Activated CD4-positive, alpha-beta T cell treated with anti-CD3 and anti-CD28 coated beads, Interleukin-10, Interleukin-2, amounts not matched to agents 100 ng/mL and 50 ng/mL, durations not matched to agents 16 hours and 8 hours (primary cell): ENCODE measurements at places on chromosomes 7 and 10.

DNA sequence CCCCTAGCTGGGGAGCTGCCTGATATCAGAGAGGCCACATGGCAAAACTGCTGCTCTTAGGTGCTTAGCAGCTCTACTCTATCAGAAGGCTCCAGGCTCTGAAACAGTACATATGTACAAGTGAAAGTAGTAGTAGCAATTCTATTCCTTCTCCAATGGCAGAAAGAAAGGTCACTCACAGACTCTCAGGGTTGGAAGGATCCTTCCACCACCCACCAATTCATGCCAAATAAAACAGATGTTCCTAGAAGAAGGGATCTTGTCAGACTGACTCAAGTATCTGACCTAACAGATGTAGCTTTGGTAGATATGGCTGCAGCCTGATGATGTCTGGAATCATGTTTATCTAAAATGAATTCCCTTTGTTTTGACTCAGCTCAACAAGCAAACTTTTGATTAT, 8.0 kb upstream of the ALDH18A1 start:
- DNase-seq = no peak

- DNase-seq = peak; percentile 73
Observed at GRCh38 chr10:3869036-3869435, 84.0 kb upstream of the KLF6 start.

DNA sequence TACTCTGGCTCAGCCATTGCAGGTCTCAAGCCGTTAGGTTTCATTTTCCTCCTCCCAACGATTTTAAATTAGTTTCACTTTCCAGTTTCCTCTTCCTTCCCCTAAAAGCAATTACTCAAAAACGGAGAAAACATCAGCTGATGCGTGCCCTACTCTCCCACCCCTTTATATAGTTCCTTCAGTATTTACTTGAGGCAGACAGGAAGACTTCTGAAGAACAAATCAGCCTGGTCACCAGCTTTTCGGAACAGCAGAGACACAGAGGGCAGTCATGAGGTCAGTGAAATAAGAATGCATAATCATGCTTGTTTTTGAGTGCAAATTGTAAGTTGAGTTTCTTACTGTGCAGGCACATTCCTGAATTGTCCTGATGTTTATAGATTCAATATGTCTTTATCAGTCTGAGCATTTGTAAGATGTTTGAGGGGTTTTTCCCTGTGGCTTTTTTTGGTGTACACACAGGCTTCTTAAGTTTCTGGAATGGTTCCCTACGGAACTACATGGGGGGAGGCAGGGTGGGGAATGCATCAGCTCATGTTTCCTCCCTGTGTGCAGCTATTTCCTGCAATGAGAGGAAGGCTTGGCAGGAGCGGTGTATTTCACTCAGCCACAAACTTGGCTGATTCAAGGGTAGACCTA, at the start of gene IFIT3:
Gene IFIT3 (plus strand): TSS at position 195 of the 639 bp plus-strand sequence. CDS start 77 bp downstream, at position 272.
- peak; percentile 44 for DNase-seq

- peak; percentile 63 for DNase-seq
Observed at GRCh38 chr10:23345861-23346260, 1.3 kb upstream of the C10orf67 start.

GRCh38 chr10:101450277-101451080, 96.5 kb downstream of the BTRC start:
- DNase-seq = no peak

GRCh38 chr7:108404509-108405420, 51.5 kb downstream of the NRCAM start:
- no peak for DNase-seq

DNA sequence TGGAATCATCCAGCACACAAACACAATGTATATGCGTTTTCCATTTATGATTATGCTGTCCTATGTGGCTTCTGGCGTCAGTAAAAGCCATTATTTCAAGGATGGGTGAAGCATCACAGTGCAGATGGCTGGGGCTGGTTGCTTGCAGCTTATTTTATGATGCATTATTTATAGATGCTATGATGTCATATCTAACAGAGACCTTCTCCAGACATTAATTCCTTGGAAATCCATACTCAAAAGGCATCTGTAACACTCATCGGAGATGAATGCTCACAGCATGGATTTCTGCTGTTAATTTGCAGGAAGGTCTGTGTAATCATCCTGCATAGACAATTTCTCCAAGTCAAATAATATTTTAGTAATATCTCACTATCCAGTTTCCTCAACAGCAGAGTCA, 7.2 kb downstream of the RGS10 start:
- DNase-seq = no peak

DNA sequence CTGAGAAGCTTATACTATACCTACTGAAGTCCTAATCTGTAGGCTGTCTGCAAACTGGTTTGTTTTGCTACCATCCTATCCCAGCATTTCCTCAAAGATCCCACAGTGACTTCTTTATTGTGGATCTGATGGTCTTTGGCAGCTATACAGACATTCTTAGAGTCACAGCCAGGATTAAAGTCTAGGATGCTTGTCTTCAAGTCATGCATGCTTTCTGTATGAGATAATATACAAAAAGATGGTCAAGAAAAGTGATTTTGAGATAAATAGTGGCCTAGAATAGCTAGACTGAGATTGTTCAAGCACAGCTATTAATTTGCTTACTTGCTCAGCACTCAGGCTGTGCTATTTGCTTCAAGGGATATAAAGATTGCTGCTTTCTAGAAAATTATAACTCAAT, 454.4 kb downstream of the AUTS2 start:
- no peak for DNase-seq

DNA sequence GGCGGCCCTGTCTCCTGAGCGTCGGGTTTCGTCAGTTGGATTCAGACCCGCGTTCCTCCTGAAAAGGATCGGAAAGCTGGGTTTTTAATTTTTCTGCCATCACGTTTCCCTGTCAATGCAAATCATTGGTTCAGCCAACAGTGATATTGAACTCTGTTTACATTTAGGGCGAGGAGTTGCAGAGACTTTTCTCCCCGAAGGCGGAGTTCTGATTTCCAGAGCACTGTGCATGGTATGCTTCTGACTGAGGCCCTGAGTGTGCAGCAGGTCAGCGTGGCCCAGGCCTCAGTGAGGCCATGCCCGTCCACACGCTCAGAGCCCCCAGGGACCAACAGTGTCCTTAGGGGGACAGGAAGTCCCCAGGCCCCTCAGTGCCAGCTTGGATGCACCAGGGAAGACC, 27.1 kb downstream of the NKX6-2 start:
- DNase-seq = no peak

GRCh38 chr10:1126461-1126860, 70.3 kb downstream of the WDR37 start:
- DNase-seq = no peak

GRCh38 chr10:60809157-60809556, 30.9 kb downstream of the CDK1 start:
- DNase-seq = no peak

GRCh38 chr10:111148025-111148424, 71.2 kb downstream of the ADRA2A start:
- DNase-seq = no peak

- DNase-seq = no peak
Observed at GRCh38 chr7:93156884-93157283, 8.7 kb upstream of the SAMD9L start.

GRCh38 chr7:142469696-142470543, 212.1 kb upstream of the PRSS58 start:
- DNase-seq = no peak

- no peak for DNase-seq
Observed at GRCh38 chr10:113650172-113650571, 13.7 kb downstream of the NRAP start.

DNA sequence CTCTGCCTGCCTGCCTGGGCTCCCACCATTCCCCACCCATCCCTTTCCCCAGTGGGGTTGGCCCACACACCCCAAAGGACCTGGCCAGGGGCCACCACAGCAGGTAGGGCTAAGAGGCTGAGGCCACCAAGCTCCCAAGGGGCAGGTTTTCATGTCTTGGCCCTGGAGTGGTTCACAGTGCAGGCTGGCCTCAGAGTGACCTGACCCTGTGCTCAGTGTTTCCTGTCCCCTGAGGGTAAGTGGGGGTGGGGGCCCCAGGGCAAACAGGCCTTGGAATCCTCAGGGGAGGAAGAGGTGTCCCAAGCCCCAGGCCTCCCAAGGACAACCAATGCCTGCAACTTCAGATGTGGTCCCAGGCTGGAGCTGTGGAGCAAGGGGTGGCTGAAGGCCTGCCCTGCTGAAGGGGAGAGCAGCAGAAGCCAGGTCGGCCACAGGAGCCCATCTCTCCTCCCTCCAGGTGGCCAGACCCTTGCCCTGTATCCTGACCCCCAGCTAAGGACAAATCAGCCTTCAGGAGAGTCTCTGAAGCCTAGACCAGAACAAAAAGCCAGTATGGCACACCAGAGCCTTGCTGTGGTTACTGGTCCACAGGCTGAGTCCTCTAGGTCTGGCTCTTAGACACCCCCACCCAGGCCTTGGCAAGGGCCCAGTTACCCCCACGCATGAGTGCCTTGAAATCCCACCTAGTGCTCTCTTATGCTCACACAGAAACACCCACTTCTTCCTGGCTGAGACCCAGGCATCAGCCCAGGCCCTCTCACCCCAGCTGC, 27.6 kb downstream of the POLL start:
- no peak for DNase-seq

DNA sequence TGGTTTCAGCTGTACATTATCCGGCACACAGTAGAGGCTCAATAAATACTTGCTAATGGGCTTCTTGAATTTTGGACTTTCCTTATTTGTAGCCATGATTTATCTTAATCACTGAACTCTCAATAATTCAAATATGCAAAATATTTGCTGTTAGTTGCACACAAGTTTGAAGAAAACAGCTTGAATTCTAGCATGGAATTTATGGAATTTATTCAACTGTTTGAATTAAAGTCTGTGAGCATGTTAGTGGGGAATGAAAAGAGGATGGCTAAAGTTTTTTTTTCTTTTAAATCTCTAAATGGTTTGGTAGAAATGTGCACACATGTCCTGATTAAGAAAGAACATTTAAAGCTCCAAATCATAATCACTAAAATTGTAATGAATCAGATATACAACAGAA, 42.5 kb downstream of the SIRT1 start:
- no peak for DNase-seq

DNA sequence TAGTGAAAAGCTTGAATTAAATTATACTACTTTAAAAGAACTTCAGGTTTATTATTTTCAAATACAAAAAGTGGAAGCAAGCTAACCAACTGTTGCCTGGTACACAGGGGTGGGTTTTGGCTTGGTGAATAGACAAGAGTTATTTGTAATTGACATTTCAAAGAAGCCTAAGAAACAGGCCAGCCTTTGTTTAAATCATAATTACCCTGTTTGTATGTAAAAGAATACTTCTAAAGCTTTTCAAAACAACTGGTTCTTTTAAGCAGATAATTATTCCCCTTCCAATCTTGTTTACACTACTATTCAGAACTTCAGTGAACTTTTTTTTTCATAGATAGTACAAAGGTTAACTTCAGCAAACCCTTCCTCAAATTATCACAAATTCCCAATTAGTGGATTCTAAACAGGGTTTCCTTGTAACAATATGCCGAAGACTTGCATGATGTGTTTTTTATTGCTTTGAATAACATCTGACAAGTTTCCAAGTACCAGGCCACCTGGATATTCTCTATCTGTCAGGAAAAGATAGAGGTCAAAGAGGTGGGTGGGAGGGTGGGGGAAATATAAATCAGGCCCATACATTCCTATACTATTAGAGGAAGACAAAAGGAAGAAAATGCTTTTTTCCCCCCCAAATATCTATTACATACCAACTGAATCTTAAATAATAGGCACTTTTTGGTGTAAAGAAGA, 20.4 kb downstream of the SSMEM1 start:
- DNase-seq = no peak

GRCh38 chr7:43869867-43870240, 537 bp upstream of the MRPS24 start:
- DNase-seq = peak; percentile 35

DNA sequence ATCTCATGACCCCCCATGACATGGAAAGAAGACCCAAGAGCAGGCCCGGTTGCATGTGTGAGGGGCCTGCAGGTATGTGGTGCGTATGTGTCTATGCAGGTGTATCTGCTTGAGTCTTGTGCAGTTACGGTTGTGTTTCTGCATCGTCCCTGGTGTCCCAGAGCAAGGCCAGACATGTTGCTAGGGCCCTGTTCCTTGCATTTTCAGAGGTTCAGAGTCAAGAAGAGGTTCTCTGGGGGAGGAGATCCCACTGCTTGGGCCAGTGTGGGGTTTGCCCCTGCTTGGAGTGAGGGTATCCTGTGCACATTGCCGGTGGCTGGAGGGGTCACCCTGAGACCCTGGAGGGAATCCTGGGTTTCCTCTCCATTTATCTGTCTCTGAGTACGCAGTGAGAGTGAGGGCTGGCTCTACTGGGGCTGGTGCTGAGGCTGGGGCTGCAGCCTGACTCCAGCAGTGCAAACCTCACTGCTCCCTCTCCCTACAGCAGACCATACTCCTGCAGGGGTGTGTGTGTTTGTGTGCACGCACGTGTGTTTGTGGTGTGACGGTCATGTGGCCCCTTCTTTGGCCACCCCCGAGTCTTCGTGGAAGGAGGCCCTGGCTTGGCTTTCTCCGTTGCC, 4.1 kb downstream of the TRIM8 start:
- no peak for DNase-seq

DNA sequence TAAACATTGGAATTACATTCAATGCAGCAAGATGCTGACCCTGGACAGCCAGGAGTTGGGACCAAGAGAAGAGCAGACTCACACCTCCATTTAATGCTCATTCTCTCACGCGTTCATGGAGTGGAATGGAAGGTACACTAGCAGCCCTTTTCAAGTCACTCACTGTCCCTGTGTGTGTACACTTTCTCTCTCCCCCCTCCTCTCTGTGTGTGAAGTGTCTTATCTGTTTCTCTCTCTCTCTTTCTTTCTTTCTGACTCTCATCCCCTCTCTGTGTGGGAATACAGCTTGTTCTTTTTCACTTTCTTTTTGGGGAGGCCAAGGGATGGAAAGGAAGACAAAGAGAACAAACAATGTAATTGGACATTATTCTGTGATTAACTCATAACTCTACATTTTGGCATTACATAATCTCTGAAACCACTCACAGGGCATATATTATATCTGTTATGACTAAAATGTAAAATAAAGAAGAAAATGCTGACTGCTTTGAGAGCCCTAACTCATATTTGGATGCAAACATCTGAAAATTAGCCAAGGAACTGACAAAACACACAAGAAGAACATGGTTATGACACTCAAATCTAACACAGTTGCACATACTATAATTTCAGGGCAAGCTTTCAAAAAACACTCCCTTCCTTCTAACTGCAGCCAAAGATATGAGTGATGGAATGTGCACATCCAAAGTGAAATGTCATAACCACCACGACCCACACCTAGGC, 188.8 kb downstream of the PARD3 start:
- no peak for DNase-seq
